ENCODE measurements at places on chromosomes 13 and 19.

DNA sequence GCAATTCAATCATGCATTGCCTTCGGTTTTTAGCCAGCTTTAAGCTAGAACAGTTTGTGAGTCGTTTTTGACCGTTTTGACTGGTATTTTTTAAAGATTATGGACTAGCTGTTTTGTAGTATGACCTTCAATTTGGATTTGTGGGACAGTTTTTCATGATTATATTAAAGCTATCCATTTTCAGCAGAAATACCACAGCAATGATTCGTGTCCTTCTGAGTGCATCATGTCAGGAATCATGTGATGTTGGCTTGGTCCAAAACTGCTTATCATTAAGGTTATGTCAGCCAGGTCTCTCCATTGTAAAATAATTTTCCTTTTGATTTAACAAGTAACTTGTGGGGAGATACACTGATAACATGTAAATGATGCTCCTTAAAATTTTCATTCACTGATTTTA, 229.0 kb downstream of the POSTN start:
- no peak for DNase-seq

- DNase-seq: no peak
These were observed 24.5 kb downstream of the DIAPH3 start for GRCh38 chr13:60139272-60139671.

DNA sequence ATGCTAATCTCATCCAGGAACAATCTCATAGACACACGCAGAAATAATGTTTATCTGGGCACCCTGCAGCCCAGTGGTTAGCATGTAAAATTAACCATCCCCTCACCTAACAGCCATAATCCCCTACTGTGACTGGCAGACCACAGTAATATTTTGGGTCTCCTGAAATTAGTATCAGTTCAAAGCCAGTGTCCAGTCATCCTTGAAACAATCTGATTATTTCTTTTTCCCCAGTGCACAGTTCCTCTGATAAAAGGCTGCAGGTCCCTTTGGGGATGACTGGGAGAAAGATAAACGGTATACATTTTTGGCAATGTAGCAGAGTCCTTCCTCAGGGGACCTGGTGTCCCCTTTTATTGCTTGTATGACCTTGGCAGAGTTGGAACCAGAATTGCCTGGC, 50.4 kb upstream of the CYSLTR2 start:
- no peak for DNase-seq

DNA sequence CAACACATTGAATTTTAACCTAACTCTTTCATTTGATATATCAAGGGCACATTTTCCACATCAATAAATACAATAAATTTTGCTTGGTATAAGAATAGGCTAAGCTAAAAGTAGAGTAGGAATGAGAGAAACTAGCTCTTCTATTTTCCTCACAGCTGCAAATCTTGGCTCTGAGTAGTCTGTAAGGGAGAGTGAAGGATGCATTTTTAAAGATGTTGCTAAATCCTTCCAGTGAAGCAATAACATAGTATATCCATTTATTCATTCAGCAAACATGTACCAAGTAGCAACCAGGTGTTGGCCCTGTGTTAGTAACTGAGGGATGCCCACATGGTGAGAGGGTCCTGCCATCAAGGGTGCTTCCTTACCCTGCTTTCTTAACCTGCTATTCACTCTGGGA, 799.9 kb downstream of the PCDH9 start:
- DNase-seq: no peak

GRCh38 chr19:29285878-29286277, 72.9 kb upstream of the UQCRFS1 start:
- DNase-seq: no peak

DNA sequence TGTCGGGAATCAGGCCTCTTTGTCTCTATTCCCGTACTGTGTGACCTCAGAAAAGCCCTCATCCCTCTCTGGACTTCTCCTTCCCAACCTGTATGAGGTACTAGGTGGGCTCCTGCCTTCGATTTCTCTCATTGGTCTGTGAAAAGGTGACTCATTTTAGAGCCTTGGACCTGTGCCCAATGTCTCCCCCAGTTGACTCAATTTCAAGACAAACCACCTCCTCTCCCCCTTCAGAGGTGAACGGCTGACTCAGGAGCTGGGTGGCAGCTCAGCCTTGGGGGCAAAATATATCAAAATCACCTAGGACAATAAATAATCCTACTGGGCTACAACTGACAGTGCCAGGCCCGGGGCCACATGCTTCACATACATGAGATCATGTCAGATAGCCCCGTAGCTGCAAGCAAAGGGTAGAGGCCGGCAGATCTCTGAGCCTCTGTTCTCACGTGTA, 630 bp downstream of the COQ8B start:
- peak; percentile 91 for DNase-seq

DNA sequence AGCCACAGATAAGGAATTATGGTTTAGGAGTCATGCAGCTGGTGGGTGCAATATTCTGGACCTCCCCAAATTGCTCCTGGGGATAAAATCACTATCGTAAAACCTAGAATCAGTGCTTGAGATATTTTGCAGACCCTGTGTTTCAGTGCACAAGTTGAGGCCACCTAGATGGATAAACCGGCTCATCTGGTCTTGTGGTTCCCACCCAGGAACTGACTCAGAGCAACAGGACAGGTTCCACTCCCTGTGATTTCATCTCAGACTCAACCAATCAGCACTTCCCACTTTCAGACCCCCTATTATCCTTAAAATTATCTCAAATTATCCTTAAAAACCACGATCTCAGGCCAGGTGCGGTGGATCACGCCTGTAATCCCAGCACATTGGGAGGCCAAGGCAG, 21.0 kb downstream of the FBXL12 start:
- DNase-seq: no peak

DNA sequence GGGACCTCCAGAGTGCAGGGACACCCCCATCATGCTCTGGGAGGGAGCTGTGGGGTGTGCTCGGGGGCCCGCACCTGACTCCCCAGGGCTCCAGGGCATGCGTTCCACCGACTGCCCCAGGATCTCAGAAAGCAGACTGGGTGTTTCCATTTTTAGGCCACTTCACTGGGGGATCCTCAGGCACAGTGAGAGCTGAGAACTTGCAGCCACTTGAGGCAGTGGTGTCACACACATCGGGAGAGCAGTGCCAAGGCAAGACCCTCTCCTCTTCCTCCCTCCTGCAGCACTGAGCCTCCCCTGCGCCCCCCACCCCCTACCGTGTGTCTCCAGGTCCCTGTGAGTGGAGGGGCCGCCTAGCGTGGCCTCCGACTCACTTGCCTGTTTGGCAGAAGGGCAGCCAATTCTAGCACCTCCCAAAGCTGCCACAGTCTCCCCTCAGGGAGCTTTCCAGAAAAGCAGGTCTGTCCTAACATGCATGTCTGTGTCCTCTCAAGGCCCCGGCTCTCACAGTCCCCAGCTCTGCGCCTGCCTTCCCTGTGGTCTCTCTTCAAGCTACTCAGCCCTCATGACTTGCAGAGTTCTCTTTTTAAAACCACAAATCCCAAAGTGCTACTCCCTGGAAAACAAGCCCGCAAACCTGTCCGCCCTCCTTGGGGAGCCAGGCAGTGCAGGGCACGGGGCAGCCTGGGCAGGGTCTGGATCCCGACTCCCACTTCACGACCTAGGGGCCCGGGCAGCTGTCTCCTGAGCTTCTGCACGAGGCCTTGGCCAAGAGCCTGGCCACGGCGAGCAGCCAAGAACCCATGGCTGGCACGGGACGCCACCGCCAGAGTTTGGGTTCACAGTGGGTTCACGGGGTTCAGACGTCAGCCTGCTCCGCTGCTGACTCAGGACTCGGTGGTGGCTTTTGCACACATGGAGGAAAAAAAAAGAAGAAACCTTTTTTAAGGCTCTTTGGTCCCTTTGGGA, 94.1 kb downstream of the STK24 start:
- no peak for DNase-seq

- DNase-seq: peak; percentile 6
These were observed 835.9 kb downstream of the UQCRFS1 start for GRCh38 chr19:28377077-28377476.

DNA sequence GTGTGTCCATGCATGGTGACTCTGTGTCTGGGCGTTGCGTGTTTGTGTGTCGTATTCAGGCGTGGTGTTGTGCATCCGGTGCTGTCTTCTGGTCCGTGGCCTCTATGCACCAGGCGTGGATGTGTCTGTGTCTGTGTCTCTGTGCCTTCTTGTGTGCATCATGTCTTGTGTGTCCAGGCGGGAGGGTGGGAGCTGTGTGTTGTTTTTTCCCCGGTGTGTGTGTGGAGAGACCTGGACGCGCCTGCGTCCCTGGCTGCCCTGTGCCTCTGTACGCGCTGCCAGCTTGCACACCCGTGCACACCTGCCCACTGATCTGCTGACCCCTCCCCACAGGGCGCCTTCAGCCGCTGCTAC, 1.1 kb downstream of the PLK5 start:
- no peak for DNase-seq

DNA sequence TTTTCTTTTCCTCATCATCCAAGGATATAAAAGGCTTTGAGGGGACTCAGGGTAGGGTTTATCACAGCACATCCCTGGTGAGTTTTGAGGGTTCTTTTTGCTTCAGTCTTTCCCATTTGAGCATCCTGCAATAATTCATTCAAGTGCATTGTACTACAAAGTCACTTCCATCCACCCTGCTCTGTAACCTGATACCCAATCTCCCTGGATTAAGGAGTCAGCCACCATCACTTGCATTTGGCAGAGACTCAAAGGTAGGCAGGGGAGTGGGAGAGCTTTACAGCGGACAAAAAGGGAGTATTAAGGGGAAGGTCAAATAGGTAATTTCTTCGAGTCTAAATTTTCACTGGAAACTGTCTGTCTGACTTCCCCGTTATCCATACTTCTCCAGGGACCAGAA, 216.1 kb upstream of the TMTC4 start:
- no peak for DNase-seq

- no peak for DNase-seq
These were observed 23.7 kb upstream of the CERS4 start for GRCh38 chr19:8185343-8186068.

DNA sequence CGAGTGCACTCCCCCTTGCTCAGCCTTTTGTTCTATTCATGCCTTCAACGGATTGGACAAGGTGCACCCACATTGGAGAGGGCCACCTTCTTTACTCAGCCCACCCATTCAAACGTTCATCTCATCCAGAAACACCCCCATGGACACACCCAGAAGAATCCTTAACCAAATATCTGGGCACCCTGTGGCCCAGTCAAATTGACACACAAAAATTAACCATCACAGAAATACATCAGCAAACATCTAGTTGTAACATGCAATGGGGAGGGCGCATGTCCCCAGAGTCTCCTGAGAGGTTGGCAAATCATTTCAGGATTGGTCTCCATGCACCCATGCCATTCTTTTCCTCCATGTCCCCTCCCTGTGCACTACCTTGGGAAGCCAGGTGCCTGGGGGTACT, 167.1 kb downstream of the ZNF536 start:
- DNase-seq: no peak

- DNase-seq: no peak
These were observed 796.8 kb upstream of the KLHL1 start for GRCh38 chr13:70905035-70905434.

DNA sequence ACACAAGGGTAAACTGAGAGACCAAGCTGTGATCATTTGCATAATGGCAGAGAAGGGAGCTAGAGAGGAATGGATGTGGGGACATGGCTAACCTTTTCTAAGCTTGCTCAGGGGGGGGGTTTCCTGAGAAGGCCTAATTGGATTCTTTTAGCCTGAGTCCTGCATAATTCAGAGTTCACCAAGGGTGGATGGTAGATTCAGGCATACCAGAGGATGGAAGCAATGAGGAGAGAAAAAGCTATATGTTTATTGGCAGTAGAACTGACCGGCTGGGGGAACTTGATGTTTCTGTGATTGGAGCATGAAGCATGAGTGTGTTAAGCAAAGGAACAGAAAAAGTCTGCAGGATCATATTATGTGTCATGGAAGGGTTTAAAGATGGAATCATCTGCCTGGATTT, 65.9 kb upstream of the KLF12 start:
- no peak for DNase-seq

DNA sequence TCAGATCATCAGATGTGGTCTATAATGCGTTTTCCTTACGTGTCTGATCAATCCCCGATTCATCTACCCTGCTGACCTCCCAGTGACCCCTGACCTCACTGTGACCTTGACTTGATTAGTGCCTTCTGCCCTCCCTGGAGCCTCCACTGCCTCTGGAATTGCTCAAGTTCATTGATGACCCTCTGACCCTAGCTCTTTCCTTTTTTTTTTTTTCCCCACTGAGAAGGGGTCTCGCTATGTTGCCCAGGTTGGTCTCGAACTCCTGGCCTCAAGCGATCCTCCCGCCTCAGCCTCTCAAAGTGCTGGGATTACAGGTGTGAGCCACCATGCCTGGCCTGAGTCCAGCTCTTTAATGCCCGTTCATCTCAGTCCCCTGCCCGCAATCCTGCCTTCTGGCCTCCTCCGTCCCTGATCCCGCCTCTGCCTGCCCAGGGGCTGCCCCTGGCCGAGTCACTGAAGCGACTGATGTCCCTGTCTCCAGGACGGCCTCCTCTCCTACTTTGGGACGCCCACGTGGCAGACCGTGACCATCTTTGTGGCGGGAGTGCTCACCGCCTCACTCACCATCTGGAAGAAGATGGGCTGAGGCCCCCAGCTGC, 4.0 kb upstream of the FTL start:
- DNase-seq: no peak

GRCh38 chr13:76610819-76611415, 275.3 kb downstream of the KCTD12 start:
- no peak for DNase-seq

DNA sequence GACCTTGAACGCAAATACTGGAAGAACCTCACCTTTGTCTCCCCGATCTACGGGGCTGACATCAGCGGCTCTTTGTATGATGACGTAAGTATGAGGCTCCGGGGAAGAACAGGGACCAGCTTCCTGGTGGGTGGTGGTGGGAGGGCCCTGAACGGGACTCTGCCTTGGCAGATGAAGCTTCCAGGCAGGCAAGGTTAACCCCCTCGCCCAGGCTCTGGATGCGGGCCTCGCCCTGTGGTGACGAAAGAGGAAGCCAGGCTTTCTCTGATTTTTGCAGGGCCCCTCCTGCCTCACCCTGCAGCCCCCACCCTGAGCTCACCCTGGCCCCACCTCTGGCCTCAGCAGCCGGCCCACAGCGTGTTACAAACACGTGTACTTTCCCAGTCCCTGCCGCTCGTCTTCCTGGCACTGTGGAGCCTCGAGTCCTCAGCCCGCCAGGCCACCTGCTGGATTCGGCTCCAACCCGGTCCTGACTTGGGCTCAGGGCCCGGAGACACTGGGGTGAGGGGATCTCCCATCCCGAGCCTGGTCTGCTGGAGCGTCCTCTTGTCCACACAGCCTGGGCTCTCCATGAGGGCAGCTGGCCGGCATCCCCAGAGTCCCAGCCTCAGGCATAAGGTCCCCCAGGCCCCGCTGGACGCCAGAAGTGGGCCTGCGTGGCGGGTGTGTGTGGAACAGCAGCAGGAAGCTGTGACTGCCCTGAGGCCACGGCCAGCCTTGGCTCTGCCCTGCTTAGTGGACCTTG, 72.4 kb downstream of the KDM4B start:
- DNase-seq: no peak

- no peak for DNase-seq
These were observed 6.0 kb downstream of the KLK6 start for GRCh38 chr19:50963381-50963780.

- DNase-seq: no peak
These were observed 14.0 kb downstream of the B3GLCT start for GRCh38 chr13:31213651-31214289.

All from vagina (tissue), 2 donors.